ENCODE measurements at places on chromosomes 2 and 18.

DNA sequence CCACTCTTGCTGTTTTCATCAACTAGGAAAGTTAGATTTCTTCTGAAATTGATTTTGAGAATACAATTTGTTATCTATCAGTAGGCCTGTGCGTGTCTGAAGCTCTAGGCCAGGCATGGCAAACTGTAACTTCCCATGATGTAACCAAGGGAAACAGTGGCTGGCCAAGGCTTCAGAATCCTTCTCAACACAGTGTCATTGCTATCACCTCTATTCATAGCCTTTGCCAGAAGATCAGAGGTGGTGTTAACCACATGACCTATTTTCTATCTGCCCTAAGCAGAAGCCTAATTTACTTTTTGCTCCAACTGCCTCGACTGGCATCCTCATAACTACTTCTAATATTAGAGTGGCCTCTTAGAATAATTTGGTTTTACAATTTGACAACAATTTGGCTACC, 2.5 kb downstream of the ITGB6 start:
- DNase-seq, result no peak

GRCh38 chr2:23366720-23367119, 18.3 kb upstream of the KLHL29 start:
- no peak for DNase-seq

GRCh38 chr2:69943000-69943842, 18.2 kb downstream of the ASPRV1 start:
- peak; percentile 17 for DNase-seq

GRCh38 chr18:43547456-43547855, 270.2 kb upstream of the SYT4 start:
- no peak for DNase-seq

DNA sequence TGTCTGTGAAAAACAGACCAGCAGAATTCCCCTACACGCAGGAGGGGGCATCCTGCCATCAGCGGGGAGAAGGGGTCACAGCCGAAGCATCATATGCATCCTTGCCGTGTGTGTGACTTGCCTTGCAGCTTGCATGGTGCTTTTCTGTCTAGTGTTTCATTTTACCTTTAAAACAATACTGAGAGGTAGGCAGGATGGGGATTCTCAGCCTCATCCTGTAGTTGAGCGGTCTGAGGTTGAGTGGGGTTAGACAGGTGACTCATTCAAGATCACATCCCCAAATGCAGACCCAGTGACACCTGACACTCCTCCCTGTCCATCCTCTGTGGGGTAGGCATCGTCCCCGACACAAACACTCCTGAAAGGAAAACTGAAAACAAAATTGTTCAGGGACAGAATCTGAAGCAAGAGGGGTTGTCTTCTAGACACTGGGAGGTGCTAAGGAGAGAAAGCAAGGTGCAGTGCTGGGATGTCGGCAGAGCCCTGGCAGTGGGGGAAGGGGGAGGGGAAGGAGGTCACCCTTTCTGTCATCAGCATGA, 7.9 kb downstream of the ARL4C start:
- no peak for DNase-seq

GRCh38 chr2:126751477-126751876, 95.5 kb downstream of the GYPC start:
- DNase-seq, result no peak

GRCh38 chr2:119431155-119431975, at the start of gene TMEM37:
TMEM37 (plus strand) TSS chr2:119431854; CDS start chr2:119431904, 50 bp downstream.
- DNase-seq, result peak; percentile 63

DNA sequence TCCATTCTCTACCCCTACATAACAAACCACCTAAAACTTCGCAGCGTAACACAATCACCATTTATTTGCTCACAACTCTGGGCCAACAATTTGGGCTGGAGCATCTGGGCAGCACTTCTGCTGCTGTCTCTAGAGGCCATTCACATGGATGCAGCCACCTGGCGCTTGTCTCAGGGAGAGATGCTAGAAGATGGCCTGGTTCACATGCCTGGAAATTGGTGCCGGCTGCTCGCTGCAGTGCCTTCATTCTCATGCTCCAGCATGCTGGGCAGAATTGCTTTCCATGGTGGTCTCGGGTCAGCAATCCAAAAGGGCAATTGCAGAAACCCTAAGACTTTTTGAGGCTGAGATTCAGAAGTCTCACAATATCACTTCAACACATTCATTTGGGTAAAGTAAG, 157.4 kb downstream of the SUCLG1 start:
- DNase-seq, result no peak

- DNase-seq, result no peak
These were observed 206.0 kb downstream of the ATAD2B start for GRCh38 chr2:23720705-23721453.

DNA sequence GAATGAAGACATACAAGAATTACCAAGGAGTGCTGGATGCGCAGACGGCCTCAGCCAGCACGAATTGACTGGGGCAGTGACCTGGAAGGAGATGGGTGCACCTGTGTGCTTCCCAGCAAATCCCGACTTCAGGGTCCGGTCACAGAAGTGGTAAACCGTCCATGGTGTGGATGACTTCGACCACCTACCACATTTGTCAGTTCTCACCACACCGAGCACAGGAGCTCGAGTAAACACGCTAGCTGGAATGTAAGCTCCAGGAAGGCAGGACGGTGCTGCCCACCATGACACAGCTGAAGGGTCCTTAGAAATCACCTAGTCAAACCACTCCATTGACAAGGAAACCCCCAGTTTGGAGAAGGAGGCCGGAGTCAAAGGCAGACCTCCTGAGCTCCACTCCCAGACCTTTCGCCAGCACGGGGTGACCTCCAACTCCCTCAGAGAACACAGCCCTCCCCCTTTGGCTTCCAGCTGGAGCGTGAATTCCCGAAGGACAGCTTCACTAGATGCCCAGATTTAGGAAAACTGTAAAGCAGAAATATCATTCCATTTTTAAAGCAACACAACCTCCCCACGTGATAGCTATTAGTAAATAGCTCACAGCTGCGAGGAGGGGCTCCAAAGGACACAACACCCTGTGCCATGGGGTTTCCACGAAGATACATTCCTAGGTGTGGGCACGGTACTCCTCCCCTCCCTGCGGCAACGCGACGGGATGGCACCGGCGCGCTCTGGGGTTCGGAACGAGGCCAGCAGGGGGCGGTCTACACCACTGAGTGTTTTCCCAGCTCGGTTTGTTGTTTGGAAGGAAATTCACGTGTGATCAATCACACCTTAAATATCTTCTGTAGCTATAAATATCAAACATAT, 34.1 kb upstream of the GNAL start:
- DNase-seq, result peak; percentile 13

DNA sequence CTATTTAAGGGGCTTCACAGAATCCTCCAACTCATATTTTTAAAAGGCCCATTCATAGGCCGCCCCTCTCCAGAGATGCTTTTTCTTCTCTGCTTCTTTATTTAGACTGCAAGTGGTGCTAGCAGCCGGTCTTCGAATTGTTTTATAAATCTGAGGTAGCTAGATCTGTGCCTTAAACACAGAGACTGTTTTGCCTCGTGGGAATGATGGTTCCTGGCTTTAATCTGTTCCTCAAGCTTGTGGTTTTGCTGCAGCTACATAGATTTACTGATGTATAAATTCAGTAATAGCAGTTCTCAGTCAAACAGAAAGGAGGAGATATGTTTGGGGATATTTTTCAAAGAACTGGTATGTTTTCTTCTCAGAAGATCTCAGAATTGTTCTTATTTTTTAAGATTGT, 45.3 kb downstream of the TNFRSF11A start:
- DNase-seq, result no peak

GRCh38 chr2:16128746-16129610, 188.6 kb downstream of the MYCN start:
- no peak for DNase-seq

DNA sequence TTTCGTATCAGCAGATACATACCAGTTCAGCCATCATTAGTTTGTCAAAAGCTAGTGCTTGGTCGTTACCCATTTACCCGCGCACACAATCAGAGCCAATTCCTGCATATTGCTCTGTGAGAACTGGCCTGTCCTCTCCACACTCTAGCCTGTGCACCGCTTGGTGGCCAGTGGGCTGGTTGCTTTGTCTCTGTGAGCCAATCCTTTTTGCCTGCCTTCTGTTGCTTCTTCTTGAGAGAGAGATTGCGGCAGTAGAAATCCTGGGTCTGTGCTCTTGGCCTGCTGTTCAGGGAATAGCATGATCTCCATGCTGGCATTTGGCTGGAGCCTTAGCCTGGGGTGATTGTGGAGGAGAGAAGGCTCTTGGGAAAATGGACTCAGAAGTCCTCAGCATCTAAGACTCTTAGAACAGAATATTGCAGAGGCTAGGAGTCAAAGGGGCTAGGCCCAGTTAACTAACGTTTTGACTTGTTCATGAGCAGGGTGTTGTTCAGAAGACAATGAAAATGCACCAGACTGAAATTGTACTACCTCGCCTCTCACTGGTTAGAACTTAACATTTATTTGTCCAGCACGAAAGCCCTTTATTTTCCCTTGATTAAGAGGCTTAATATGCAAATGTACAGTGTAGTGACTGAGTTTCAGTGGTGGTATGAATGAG, 37.1 kb downstream of the MAP4K4 start:
- no peak for DNase-seq

GRCh38 chr18:62389761-62390481, 64.8 kb downstream of the TNFRSF11A start:
- DNase-seq, result no peak
